ENCODE measurements at places on chromosomes 1 and 21. TPM values are rescaled to one million over a fixed set of nuclear protein-coding genes. Genes with fewer than 3 reads are reported as not detected.
A peak's percentile ranks its signal among the peaks of the same experiment; 100 is the strongest.

The GADD45A gene
- 81.5 TPM for total RNA-seq

The TDRD10 gene
- total RNA-seq: 3.4 TPM

The SLC26A9 gene
- total RNA-seq: 14.3 TPM

The KRTAP11-1 gene
- not detected for total RNA-seq

The ICOSLG gene
- 1.1 TPM for total RNA-seq

The MIER1 gene
- 23.7 TPM for total RNA-seq

The VPS45 gene
- 39.3 TPM for total RNA-seq

The HHIPL2 gene
- not detected for total RNA-seq

The NRDC gene
- total RNA-seq: 145 TPM

The GNG4 gene
- total RNA-seq: not detected

The RAB3GAP2 gene
- 24.1 TPM for total RNA-seq

The KCNA2 gene
- 0.25 TPM for total RNA-seq

The SCCPDH gene
- 33.7 TPM for total RNA-seq

The FMOD gene
- total RNA-seq: 11.4 TPM

DNA sequence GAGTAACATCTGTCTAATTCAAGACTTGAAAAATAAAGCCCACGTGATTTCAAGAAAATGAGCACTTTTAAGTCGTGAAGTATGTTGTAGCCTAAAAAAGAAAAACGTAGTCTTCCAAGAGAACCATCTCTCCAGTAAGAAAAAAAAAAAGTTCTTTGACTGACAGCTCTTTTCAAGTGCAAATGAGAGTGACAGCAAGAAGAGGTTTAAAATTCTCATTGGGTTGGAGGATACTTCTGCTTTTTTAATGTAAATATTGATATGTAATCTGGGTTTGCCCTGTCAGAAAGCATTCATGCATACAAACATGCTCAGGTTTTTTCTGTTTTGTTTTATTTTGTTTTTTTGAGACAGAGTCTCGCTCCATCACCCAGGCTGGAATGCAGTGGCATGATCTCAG lies 32.3 kb upstream of the PRDM2 start:
- DNase-seq: no peak

DNA sequence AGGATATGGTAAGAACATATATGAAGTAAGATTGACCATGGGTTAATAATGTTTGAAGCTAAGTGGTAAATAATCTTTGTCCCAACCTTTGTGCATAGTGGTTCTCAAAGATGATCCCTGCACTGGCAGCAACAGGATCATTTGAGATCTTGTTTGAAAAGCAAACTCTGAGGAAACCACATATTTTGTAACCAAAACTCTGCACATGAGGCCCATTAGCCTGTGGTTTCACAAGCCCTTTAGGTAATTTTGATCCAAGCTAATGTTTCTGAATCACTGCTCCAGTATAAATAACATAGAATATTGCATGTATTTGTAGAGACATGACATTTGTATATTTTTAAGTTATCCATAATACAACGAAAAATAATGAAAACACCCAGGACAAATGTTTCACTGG lies 147.9 kb upstream of the RGS18 start:
- DNase-seq: no peak

GRCh38 chr1:172790245-172790644 lies 131.3 kb downstream of the FASLG start:
- DNase-seq: no peak

GRCh38 chr1:83706354-83706938 lies 292.5 kb downstream of the TTLL7 start:
- DNase-seq: no peak

GRCh38 chr1:183443011-183443410 lies 24.8 kb upstream of the NMNAT2 start:
- no peak for DNase-seq

DNA sequence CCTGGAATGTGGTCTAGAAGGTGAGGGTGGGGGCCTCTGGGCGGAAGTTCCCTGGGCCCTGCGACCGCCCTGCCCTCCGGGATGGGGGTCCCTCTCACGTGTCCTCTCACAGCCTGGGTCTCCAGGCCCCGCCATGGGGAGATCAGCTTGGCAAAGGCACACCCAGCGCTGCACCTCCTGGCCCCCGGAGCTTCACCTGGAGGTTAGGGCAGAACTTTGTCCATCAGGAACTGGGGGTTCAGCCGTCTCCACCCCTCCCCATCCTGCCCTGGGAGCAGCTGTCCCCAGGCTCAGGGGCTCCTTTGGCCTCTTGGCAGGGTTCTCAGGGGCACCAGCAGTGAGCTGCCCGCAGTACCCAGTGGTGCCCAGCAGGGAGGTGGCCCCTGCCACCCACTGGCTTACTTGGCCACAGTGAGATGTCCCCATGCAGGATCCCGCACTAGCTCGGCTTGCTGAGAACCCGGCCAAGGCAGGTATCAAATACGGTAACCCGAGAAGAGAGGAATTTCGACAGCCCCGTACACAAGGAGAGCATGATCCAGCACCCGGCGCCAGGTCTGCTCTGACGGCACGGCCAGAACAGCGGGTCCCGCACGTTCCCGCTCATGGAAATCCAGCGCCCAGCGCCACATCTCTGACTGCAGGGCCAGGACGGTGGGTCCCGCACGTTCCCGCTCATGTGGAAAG lies 36.7 kb downstream of the RRP1 start:
- DNase-seq: peak; percentile 52

DNA sequence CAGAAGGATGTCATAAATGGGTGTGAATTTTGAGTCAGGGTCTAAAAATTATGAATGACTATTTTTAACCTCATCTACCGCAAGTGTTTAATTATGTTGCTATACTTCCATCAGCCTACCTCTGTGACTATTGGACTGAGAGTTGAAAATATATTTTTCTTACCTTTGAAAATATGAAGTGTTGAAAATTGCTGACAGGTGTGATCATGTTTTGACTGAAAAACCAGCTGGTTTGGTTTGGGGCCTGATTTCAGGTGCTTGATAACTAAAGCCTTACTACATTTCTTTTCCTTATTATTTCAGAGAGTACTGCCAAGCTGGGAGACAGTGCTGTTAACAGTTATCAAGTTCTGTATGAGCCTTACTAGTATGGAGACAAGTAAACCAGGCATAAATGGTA lies 107.2 kb upstream of the DUSP10 start:
- DNase-seq: no peak

DNA sequence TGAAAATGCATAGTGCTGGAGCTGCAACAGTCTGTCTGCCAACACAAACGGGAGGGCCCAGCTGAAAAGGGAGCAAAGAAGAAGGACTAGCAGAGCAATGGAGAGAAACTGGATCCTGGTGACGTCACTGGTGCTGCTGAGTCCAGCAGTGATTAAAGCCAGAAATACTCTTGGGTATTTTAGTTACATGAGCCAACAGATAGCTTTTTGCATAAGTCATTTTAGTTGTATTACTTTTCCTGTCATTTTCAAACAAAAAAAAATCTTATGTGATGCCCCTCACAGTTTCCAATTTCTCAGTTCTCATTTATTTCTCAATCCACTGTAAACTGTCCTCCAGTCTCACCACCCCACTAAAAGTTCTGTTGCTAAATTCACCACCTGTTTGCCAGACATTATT lies 38.7 kb upstream of the NEK7 start:
- DNase-seq: peak; percentile 84

- peak; percentile 76 for DNase-seq
Measured at GRCh38 chr1:226082959-226083301, 20.4 kb downstream of the H3-3A start.

- DNase-seq: no peak
Measured at GRCh38 chr1:208724079-208724478, 479.9 kb upstream of the PLXNA2 start.

DNA sequence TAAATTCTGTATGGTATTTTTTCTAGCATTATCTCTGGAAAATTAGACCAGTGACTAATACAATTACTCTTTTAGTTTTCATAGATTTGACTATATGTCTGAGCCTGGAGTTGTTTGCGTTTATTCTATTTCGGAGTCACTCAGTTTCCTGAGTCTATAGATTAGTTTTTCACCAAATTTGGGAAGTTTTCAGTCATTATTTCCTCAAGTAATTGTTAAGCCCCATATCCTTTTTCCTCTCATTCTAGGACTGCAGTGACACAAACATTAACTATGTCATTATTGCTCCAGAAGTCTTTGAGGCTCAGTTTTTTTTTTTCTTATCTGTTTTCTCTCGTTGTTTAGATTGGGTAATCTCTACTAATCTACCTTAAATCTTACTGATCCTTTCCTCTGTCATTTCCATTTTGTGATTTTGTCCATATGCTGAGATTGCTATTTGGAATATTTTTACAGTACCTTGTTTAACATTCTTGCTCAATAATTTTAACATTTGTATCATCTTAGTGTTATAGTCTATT lies 886.2 kb downstream of the LTN1 start:
- DNase-seq: no peak

GRCh38 chr1:76279101-76279748 lies 204.7 kb downstream of the ST6GALNAC3 start:
- DNase-seq: no peak

- no peak for DNase-seq
Measured at GRCh38 chr1:170910273-170910672, 25.1 kb upstream of the MROH9 start.

GRCh38 chr1:228323401-228323800 lies 83.2 kb downstream of the TRIM11 start:
- DNase-seq: no peak

GRCh38 chr1:214331827-214332423 lies 51.0 kb downstream of the SMYD2 start:
- peak; percentile 67 for DNase-seq

DNA sequence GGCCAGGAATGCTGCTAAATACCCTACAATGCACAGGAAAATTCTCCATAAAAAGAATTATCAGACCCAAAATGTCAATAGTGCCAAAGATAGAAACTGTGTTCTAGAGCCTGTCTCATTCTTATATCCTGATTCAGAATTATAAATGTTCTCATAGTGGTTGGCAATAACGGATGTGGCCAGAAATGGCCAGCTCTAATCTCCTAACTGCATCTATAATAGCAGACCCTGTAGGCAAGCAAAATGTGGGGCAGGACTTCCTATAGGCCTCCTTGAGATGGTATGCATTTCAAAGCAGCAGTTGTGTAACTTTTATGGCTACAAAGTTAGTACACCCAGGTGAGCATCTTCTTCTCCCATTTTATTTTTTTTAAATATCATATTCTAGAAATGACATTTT lies 95.9 kb upstream of the SGIP1 start:
- DNase-seq: no peak

- DNase-seq: peak; percentile 36
Measured at GRCh38 chr1:184792450-184792969, 37.9 kb upstream of the EDEM3 start.

DNA sequence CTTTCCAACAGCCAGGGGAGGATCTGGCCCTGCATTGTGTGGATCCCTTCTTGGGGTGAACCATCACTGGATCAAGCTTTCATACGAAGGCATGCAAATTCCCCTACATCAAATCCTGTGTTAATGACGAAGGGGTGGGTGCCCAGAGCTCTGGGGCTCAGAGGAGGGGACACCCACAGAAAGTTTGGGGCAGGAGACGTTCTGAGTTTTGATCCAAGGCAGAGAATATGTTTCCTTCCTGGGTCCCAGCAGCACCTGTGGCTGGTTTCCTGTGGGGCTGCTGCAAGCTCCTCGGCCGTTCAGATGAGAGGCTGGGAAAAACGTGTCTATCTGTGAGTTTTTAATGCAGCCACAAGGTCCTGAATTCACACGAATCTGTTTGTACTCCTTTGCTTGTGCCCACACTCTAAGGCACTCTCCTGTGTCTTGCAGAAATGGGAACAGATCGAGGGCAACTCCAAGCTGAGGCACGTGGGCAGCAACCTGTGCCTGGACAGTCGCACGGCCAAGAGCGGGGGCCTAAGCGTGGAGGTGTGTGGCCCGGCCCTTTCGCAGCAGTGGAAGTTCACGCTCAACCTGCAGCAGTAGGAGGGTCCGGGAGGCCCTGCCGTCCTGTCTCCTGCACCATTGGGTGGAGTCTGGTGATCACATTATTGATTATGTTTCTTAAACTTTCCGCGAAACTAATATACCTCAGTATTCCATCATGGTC lies 147.1 kb downstream of the PGBD5 start:
- no peak for DNase-seq

- no peak for DNase-seq
Measured at GRCh38 chr1:25760871-25761270, 39.1 kb upstream of the SELENON start.

GRCh38 chr1:176619261-176619660 lies 156.3 kb downstream of the PAPPA2 start:
- DNase-seq: no peak

- DNase-seq: no peak
Measured at GRCh38 chr1:86992861-86993260, 78.4 kb downstream of the HS2ST1 start.

GRCh38 chr1:10687782-10688408 lies 108.6 kb downstream of the CASZ1 start:
- DNase-seq: peak; percentile 46

DNA sequence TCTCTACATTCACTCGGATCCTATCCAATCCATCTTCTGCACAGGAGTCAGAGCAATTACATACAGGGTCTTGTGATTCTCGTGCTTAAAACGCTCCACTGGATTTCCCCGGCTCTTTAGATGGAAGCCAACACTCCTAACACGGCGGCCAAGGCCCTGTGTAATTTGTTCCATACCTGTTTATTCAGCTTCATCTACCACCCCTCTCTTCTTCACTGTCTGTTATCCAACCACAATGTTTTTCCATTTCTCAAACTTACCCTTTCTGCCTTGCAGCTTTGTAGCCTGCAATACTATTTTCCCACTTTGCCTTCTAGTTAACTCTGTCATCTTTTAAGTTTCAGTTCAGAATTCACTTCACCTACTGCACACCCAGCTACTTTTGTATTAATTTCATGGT lies 249.6 kb upstream of the USP25 start:
- DNase-seq: no peak

Data from heart left ventricle (tissue), 16 donors.